ENCODE measurements at places on chromosomes 1 and 21.

DNA sequence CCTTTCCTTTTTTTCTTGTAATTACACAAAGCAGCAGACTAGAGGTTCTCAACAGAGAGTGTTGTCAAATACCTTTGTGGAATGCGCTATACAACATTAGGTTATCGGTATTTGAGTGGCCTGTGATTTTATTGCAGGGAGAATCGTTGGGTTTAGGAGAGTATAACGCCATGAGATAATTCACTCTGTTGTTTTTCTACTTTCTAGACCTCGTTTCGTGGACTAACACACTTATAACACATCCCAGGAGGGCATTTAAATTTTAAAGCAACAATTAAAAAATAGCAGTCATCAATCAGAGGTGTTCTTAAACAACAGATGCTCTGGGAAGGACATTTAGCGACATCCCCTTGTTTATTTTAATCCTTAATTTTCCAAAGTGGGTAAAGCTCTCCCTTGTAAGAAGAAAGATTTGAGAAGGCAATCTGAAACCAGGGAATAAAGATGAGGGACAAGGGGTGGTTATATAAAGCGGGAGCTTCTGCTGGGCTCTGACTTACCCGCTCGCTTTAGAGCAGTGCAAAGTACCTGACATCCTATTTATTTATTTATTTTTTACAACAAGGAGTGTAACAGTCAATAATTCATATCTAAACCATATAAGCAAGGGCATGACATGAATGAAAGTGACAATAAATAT, 4.9 kb downstream of the PBX1 start:
- H3K27ac ChIP-seq: no peak overlapping the region
- H3K36me3 ChIP-seq: no peaks in the 10 kb centered on the region
- no peak overlapping the region for H3K4me3 ChIP-seq
- no peak for DNase-seq

DNA sequence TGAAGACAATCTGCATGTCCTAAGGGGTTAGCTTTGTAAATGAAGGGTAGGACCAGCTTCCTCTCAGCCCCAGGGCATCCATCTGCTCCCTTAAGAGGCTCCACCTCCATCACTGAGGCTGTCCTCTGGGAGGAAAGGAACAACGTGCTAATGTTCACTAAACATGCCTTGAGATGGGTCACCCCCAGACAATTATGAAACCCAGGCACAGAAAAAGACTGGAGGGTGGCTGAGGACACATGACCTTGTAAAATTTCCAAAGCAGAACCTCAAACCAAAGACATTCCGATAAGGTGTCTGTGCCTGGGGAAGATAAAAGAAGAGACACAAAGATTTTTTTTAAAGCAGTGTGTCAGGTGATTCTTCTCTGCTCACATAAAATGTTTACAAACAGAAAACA, 37.6 kb upstream of the ZNF124 start:
- peak overlapping the region; percentile 78 for H3K4me3 ChIP-seq
- no peaks in the 10 kb centered on the region for H3K27me3 ChIP-seq
- H3K36me3 ChIP-seq: peaks cover 7% of the 10 kb centered on the region

DNA sequence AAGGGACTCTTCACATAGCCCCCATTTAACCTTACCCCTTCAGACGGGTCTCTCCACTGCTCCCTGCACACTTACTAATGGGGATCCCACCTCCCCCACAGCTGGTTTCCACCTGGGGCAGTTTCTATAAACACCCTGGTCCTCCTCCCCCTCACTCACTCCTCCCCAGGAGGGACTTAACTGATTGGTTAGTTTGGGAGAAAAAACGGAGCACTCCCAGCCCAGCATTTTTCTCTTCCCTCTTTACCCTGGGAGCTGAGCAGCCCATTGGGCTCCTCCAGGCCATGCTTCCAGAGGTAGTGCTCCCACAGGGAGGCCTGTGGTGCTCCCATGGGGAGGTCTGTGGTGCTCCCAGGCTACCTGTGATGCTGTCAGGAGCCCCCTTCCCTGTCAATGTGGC, 93.7 kb downstream of the MIS18A start:
- no peaks in the 10 kb centered on the region for H3K27me3 ChIP-seq
- no peaks in the 10 kb centered on the region for H3K4me1 ChIP-seq
- no peak for DNase-seq
- H3K27ac ChIP-seq: no peak overlapping the region

- H3K36me3 ChIP-seq: no peaks in the 10 kb centered on the region
- H3K4me1 ChIP-seq: no peaks in the 10 kb centered on the region
- H3K4me3 ChIP-seq: no peak overlapping the region
- no peaks in the 10 kb centered on the region for H3K27me3 ChIP-seq
- H3K27ac ChIP-seq: no peak overlapping the region
Measured at GRCh38 chr21:27298465-27298864, 331.6 kb upstream of the ADAMTS5 start.

- H3K36me3 ChIP-seq: no peaks in the 10 kb centered on the region
- H3K27me3 ChIP-seq: no peaks in the 10 kb centered on the region
- no peak overlapping the region for H3K27ac ChIP-seq
Measured at GRCh38 chr1:28832966-28833365, 21.0 kb downstream of the OPRD1 start.

GRCh38 chr1:169509354-169509753, 23.6 kb upstream of the SLC19A2 start:
- H3K27me3 ChIP-seq: no peaks in the 10 kb centered on the region
- no peak for DNase-seq
- peaks cover 5% of the 10 kb centered on the region for H3K4me1 ChIP-seq
- no peak overlapping the region for H3K4me3 ChIP-seq
- no peaks in the 10 kb centered on the region for H3K36me3 ChIP-seq

DNA sequence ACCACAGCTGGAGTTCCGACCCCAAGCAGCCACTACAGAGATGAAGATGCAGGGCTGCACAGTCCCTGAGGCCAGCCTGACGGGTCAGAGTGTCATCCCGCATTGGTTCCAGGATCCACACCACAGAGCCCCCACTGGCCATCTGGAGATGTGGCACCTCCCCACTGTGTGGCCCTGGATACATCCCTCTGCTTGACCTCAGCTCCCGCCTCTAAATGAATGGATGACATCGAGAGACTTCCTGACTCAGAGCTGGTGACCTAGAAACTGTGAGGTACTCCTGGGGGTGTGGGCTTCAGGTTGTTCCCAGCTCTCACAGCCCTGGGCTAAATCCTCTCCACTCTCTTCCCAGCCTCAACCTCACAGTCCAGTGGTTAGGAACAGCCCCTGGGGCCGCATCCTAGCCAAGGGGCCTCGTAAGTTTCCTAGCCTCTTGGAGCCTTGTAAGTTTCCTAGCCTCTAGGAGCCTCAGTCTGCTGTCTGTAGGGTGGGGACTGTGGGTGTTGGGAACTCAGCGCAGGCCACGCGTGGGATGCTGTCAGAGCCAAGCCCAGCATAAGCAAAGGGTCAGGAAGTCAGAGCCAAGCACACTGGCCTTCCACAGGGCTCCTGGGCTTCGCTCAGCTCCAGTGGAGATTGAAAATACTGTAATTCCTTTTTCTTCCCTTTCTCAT, 87.5 kb upstream of the RUNX3 start:
- DNase-seq: no peak
- peaks cover 33% of the 10 kb centered on the region for H3K4me1 ChIP-seq
- no peaks in the 10 kb centered on the region for H3K36me3 ChIP-seq
- H3K4me3 ChIP-seq: no peak overlapping the region
- H3K27me3 ChIP-seq: no peaks in the 10 kb centered on the region

- no peaks in the 10 kb centered on the region for H3K27me3 ChIP-seq
- no peak overlapping the region for H3K4me3 ChIP-seq
- no peaks in the 10 kb centered on the region for H3K4me1 ChIP-seq
- no peak overlapping the region for H3K27ac ChIP-seq
Measured at GRCh38 chr1:201260648-201261311, 22.5 kb upstream of the PKP1 start.

- H3K27ac ChIP-seq: peak overlapping the region; percentile 99
- peaks cover 16% of the 10 kb centered on the region for H3K4me1 ChIP-seq
- DNase-seq: peak; percentile 64
- H3K4me3 ChIP-seq: peak overlapping the region; percentile 81
Measured at GRCh38 chr1:179883745-179884138, 1.7 kb downstream of the TOR1AIP1 start.

DNA sequence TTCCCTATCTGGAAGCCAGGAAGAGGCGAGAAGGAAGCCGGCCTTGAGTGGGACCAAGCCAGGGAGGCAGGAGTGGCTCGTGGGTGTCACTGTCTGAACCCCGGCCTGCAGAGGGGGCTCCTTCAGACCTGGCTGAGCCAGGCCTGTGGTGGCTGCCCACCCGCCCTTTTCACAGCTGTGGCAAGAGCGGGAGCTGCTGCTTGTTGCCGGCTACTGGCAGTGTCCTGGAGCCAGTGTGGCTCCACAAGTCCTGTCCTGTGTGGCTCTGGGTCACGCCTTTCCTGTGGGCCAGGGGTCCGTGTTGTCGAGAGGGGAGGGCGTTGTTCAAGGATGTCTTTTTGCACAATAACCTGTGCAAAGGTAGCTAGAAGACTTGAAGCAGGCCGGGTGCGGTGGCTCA, 1.3 kb downstream of the PFKL start:
- H3K27me3 ChIP-seq: no peaks in the 10 kb centered on the region
- H3K4me3 ChIP-seq: peak overlapping the region; percentile 75
- no peak for DNase-seq
- H3K27ac ChIP-seq: peak overlapping the region; percentile 74
- no peaks in the 10 kb centered on the region for H3K36me3 ChIP-seq

GRCh38 chr1:10692401-10693021, 103.9 kb downstream of the CASZ1 start:
- H3K27me3 ChIP-seq: no peaks in the 10 kb centered on the region
- DNase-seq: peak; percentile 48
- H3K4me3 ChIP-seq: no peak overlapping the region
- no peak overlapping the region for H3K27ac ChIP-seq
- H3K36me3 ChIP-seq: no peaks in the 10 kb centered on the region

DNA sequence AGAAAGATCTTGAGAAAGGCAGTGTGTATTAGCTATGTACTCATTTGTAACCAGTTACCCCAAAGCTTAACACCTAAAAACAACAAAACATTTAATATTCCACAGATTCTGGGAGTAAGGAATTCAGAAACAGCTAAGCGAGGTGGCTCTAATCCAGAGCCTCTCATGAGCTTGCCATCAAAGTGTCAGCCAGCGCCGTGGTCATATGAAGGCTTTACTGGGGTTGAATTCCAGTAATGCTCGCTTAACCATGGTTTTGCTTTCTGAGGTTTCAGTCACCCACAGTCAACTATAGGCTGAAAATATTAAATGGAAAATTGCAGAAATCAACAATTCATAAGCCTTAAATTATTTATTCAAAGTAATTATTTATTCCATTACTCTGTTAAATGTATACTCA, 101.8 kb downstream of the CLIC6 start:
- DNase-seq: no peak
- H3K27ac ChIP-seq: no peak overlapping the region
- no peaks in the 10 kb centered on the region for H3K4me1 ChIP-seq
- no peaks in the 10 kb centered on the region for H3K27me3 ChIP-seq
- H3K4me3 ChIP-seq: no peak overlapping the region

- no peak for DNase-seq
Measured at GRCh38 chr1:31736675-31737074, 27.5 kb downstream of the ADGRB2 start.

DNA sequence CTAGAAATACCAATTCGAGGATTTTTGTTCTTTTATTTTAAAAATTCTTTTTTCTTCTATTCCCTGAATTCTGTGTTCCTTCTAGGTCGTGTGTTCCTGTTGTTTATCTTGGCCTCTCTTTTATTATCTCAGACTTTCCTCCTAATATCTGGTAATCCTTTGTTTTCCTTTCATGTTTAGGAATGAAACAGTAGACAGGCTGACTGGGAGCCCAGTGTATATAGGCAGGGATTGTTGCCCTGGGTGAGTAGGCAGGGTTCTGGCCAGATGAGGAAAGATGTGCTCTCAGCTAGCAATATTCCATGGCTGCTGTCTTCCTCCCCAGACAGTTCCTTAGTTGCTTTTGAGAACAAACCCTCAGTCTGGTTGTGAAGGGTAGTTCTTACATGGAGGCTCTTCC, 161.8 kb upstream of the PDE4B start:
- DNase-seq: no peak
- H3K27ac ChIP-seq: no peak overlapping the region
- H3K4me1 ChIP-seq: no peaks in the 10 kb centered on the region
- no peaks in the 10 kb centered on the region for H3K27me3 ChIP-seq
- H3K36me3 ChIP-seq: no peaks in the 10 kb centered on the region

GRCh38 chr1:109078317-109078716, 2.5 kb upstream of the TAF13 start:
- H3K4me3 ChIP-seq: no peak overlapping the region
- H3K36me3 ChIP-seq: no peaks in the 10 kb centered on the region
- no peak overlapping the region for H3K27ac ChIP-seq
- no peaks in the 10 kb centered on the region for H3K27me3 ChIP-seq
- no peak for DNase-seq

- no peaks in the 10 kb centered on the region for H3K36me3 ChIP-seq
- no peaks in the 10 kb centered on the region for H3K4me1 ChIP-seq
- H3K4me3 ChIP-seq: no peak overlapping the region
- DNase-seq: no peak
- no peak overlapping the region for H3K27ac ChIP-seq
- no peaks in the 10 kb centered on the region for H3K27me3 ChIP-seq
Measured at GRCh38 chr1:41447995-41448770, 36.3 kb downstream of the EDN2 start.

DNA sequence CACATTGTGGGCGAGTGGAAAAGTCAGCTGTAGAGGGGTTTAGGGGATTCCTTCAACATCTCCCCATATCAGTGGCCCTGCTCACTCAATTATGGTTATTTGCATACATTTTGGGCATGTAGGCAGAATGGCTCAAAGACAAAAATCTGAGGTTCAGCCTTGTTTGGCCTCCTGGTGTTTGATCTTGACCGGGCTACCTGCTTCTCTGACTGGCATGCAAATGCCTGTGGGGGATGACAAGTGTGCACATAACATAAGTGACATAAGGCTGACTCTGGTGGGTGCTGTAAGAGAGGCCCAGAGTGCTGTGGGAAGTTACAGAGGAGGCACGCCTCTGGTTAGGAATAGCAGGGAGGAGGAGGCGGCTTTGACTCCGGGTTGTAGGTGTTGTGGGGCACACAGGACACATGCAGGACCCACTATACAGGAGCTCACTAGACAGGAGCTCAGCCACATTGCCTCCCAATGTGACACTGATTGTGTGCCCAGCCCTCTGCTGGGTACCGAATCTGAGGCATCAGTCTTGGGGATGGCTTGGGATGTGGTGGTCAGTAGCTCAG, 29.4 kb upstream of the IL19 start:
- peaks cover 40% of the 10 kb centered on the region for H3K4me1 ChIP-seq
- H3K36me3 ChIP-seq: no peaks in the 10 kb centered on the region
- no peak overlapping the region for H3K4me3 ChIP-seq
- H3K27me3 ChIP-seq: no peaks in the 10 kb centered on the region
- no peak overlapping the region for H3K27ac ChIP-seq

- no peaks in the 10 kb centered on the region for H3K36me3 ChIP-seq
- no peaks in the 10 kb centered on the region for H3K27me3 ChIP-seq
- no peak overlapping the region for H3K4me3 ChIP-seq
- DNase-seq: no peak
- peak overlapping the region; percentile 96 for H3K27ac ChIP-seq
Measured at GRCh38 chr1:224435999-224436398, 1.4 kb upstream of the WDR26 start.
